ENCODE measurements at places on chromosomes 4 and X.

- H3K4me1 ChIP-seq: no peaks in the 10 kb centered on the region
- no peak for DNase-seq
- H3K27ac ChIP-seq: no peak overlapping the region
Observed at GRCh38 chr4:166277853-166278252, 404.8 kb downstream of the TLL1 start.

DNA sequence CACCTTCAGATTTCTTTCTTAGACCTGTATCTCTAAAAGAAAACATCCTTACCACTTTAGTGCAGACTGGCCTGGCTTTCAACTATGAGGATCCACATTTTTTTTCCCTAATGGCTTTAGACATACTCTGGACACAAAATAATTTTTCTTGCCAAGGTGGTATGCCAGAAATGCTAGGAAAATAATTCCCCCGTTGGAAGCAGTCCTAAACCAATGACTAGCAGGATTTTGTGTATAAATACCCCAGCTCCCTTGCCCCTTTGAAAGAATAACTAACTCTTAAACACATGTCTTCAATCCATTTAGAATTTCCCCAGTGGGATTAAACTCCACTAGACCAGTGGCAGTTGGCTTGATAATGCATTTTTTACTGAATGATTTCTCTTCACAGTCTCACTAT, 500.5 kb upstream of the FTHL17 start:
- H3K27ac ChIP-seq: no peak overlapping the region
- no peaks in the 10 kb centered on the region for H3K4me1 ChIP-seq
- no peak overlapping the region for H3K4me3 ChIP-seq
- peaks cover 4% of the 10 kb centered on the region for H3K27me3 ChIP-seq

GRCh38 chrX:33149085-33149484, 62.3 kb downstream of the DMD start:
- no peaks in the 10 kb centered on the region for H3K36me3 ChIP-seq
- no peaks in the 10 kb centered on the region for H3K4me1 ChIP-seq
- no peak overlapping the region for H3K27ac ChIP-seq
- DNase-seq: no peak
- no peaks in the 10 kb centered on the region for H3K27me3 ChIP-seq

DNA sequence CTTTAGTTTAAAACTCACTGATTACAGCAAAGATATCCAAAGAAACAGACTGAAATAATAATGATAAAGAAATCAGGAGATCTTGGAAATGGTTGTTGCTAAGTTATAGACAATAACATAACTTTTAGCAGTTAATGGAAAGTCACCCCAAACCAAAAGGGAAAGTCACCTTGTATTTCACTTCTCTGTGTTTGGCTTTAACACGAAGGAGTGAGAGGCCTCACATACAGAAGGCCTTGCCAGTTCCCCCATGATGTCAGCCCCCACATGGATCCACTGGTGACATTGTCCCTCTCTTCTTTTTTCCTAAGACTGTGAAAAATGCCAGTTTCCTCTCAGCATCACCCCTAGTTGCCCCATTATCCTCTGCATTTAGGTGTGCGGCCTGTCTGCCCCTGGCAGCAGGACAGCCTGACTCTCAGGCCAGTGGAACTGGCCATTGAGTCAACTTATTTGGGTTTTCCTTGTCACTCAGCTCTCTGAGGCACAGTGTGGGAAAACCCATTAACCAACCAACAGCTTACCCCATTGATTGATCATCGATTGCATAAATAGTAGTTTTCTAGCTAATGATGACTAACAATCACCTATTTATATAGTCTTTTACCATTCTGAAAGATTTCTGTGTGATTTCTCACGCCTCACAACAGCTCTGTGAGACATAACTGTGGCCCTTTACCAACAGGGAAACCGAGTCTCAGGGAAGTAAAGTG, 308.1 kb downstream of the PTTG2 start:
- no peaks in the 10 kb centered on the region for H3K27me3 ChIP-seq
- no peak overlapping the region for H3K27ac ChIP-seq
- no peak overlapping the region for H3K4me3 ChIP-seq
- no peaks in the 10 kb centered on the region for H3K4me1 ChIP-seq

DNA sequence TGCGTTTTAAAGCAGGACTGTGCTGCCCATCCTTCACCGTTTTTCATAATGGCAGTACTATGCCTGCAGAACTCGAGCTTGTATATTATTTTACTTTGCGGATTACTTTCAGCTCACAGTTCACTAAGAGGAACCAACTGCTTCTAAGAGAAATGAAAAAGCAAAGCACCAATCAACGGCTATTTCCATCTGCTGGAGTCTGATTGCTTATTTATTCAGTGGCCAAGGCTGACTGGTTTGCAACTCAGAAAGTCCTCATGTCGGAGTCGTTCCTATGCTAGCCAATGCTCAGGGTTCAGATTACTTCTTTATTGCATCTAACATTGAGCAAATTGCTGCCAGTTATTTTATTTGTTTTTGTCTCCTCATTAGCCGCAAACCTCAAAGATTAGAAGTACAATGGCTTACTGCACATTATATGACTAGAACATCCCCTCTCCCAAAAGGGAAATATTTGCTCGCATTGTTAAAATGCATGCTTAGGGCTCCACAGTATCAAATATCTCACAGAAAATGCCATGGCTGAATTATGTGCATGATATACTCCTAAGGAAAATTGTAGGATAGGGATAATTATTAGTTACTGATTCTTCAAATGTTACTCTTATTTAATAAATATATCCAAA, 1628.2 kb upstream of the ADGRL3 start:
- H3K36me3 ChIP-seq: no peaks in the 10 kb centered on the region
- H3K4me1 ChIP-seq: no peaks in the 10 kb centered on the region
- DNase-seq: no peak
- H3K4me3 ChIP-seq: no peak overlapping the region
- no peaks in the 10 kb centered on the region for H3K27me3 ChIP-seq

DNA sequence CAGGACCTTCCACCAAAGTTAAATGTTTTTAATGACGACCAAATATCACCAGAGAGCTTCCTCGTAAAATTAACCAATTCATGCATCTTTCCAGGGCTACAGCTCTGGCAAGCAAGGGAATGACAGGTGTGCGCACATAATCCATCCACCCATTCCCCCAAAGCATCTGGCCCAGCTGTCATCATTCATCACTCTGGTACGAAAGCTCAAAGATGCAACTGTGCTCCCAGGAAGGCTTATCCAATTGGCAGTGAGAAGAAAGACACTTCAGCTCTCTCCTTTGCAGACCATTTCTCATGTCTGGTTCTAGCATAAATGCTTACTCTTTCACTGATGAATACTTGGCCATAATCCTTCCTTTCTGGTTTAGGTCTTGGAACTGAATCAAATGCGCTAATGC, 139.2 kb downstream of the NSUN7 start:
- H3K4me3 ChIP-seq: no peak overlapping the region
- H3K27ac ChIP-seq: no peak overlapping the region
- peaks cover 6% of the 10 kb centered on the region for H3K4me1 ChIP-seq
- H3K36me3 ChIP-seq: no peaks in the 10 kb centered on the region
- no peaks in the 10 kb centered on the region for H3K27me3 ChIP-seq

DNA sequence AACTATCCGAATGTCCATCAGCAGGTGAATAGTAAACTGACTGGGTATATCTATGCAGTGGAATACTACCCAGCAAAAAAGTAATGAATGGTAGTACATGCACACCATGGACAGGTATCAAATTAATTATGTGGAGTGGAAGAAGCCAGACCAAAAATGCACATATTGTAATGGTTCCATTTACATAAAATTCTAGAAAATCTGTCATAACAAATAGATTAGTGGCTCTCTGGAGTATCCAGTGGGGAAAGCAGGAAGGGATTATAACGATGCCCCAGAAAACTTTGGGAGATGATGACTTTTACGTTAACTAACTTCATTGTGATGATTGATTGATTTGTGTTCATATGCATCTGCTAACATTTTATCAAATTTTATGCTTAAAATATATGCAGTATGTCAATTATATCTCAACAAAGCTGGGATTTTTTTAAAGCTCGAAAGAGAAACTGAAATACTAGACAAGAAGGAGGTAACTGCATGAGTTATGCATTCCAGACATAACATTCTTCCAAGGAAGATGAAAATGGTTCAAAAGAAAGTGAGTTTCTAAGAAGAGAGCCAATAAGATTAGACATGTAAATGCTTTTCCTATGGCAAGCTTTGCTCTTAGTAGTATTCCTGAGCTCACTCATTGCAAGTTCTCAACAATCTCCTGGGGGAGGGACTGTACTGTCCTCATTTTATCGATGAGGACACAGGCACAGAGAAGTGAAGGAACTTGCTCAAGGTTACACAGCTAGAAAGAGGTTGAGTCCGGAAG, 58.6 kb upstream of the MSX1 start:
- peaks cover 27% of the 10 kb centered on the region for H3K27me3 ChIP-seq
- no peak overlapping the region for H3K4me3 ChIP-seq
- H3K4me1 ChIP-seq: no peaks in the 10 kb centered on the region
- DNase-seq: no peak

GRCh38 chr4:125770814-125771398, 456.2 kb downstream of the FAT4 start:
- no peak for DNase-seq
- no peak overlapping the region for H3K4me3 ChIP-seq
- no peaks in the 10 kb centered on the region for H3K27me3 ChIP-seq
- no peak overlapping the region for H3K27ac ChIP-seq
- no peaks in the 10 kb centered on the region for H3K36me3 ChIP-seq

- no peaks in the 10 kb centered on the region for H3K36me3 ChIP-seq
- H3K27me3 ChIP-seq: peaks cover 34% of the 10 kb centered on the region
- peak; percentile 7 for DNase-seq
Observed at GRCh38 chr4:21948347-21949072, at the start of gene KCNIP4. TSS of gene KCNIP4 (minus strand) at chr4:21948772.

GRCh38 chr4:168119890-168120289, 27.6 kb downstream of the ANXA10 start:
- H3K4me1 ChIP-seq: peaks cover 4% of the 10 kb centered on the region
- no peaks in the 10 kb centered on the region for H3K27me3 ChIP-seq

DNA sequence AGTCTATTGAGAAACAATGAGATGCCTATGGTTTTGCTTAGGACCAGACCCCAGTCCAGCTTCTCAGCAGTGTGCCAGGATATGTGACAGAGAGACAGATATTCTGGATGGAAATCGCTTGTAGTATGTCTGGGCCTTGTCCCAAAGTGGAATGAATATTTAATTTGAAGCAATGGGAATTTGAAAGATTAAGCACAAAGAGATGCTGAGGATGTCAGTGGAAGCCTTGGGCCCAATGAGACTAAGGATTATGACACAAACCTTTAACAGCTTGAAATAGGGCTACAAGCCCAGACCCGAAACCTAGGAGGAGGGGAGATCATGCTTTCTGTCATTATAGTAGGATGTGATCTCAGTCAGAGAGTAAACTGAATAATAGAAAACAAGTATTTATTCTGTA, 459.2 kb downstream of the FAT4 start:
- no peaks in the 10 kb centered on the region for H3K36me3 ChIP-seq
- no peak overlapping the region for H3K27ac ChIP-seq
- no peaks in the 10 kb centered on the region for H3K27me3 ChIP-seq
- no peaks in the 10 kb centered on the region for H3K4me1 ChIP-seq

DNA sequence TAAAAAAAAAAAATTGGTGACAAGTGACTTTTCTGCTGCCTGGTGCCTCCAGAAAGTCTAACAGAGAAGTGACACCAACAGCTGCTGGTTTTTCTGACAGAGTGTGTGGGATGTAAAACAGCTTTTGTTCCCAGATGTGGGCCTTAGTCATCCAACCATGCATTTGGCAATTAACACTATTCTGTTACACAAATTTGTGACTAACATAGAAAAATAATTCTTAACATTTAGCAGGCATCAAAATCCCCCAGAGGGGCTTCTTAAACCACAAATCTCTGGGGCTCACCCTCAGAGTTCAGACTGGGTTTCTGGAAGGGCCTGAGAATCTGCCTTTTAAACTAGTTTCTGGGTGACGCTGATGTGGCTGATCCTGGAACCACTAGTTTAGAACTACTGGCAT, 100.5 kb upstream of the PCDH7 start:
- H3K27ac ChIP-seq: peak overlapping the region; percentile 18
- no peak overlapping the region for H3K4me3 ChIP-seq
- peaks cover 37% of the 10 kb centered on the region for H3K4me1 ChIP-seq
- no peaks in the 10 kb centered on the region for H3K36me3 ChIP-seq

DNA sequence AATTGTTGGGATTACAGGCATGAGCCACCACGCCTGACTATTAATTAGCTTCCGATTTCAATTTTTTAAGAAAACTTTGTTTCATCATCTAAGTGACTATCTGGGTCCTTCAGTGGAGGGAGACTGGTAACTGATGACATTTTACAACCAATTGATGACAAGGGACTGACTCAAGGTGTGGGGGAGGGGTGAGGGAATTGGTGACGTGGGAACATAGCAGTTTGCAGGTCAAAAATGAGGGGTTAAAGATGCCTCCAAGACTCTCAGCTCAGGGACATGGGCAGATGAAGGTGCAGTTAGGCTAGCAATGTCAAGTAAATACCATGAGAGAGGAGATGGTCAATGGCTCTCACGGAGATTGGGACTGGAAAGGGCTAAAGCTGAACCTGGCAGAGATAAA, 5.7 kb upstream of the FAM9C start:
- H3K4me3 ChIP-seq: no peak overlapping the region
- H3K36me3 ChIP-seq: no peaks in the 10 kb centered on the region
- no peak for DNase-seq
- H3K27me3 ChIP-seq: no peaks in the 10 kb centered on the region
- no peaks in the 10 kb centered on the region for H3K4me1 ChIP-seq

- H3K27me3 ChIP-seq: no peaks in the 10 kb centered on the region
- H3K4me1 ChIP-seq: peaks cover 42% of the 10 kb centered on the region
- peaks cover 6% of the 10 kb centered on the region for H3K36me3 ChIP-seq
- DNase-seq: peak; percentile 55
Observed at GRCh38 chr4:184384056-184384809, 90.1 kb downstream of the IRF2 start.

GRCh38 chr4:150572704-150573504, 9.0 kb upstream of the MAB21L2 start:
- H3K27ac ChIP-seq: no peak overlapping the region
- H3K4me3 ChIP-seq: no peak overlapping the region
- no peaks in the 10 kb centered on the region for H3K4me1 ChIP-seq
- no peaks in the 10 kb centered on the region for H3K27me3 ChIP-seq

GRCh38 chr4:144501231-144501780, 144.7 kb upstream of the HHIP start:
- H3K27me3 ChIP-seq: no peaks in the 10 kb centered on the region
- peaks cover 8% of the 10 kb centered on the region for H3K4me1 ChIP-seq
- no peaks in the 10 kb centered on the region for H3K36me3 ChIP-seq
- H3K27ac ChIP-seq: no peak overlapping the region

DNA sequence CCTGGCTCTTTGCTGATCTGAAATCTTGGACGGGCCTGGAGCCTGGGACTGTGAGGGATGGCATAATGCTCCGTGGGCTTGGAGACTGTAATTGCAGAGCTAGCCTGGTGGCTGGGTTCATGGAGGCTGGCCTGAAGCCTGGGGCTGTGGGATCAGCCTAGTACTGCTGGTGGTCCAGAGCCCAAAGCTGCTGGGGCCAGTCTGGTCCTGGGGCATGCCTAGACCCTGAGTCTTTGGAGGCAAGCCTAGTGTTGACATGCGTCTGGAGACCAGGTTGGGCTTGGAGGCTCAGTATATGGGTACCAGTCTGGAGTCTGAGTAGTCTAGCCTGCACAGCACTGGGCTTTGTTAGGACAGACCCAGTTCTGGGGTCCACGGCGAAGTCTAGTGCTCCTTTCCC, 172.0 kb upstream of the ZC4H2 start:
- H3K4me1 ChIP-seq: no peaks in the 10 kb centered on the region
- H3K27me3 ChIP-seq: no peaks in the 10 kb centered on the region
- H3K36me3 ChIP-seq: no peaks in the 10 kb centered on the region
- no peak overlapping the region for H3K27ac ChIP-seq

- H3K36me3 ChIP-seq: no peaks in the 10 kb centered on the region
- H3K4me1 ChIP-seq: no peaks in the 10 kb centered on the region
- no peak overlapping the region for H3K27ac ChIP-seq
- peak overlapping the region; percentile 29 for H3K4me3 ChIP-seq
- DNase-seq: no peak
Observed at GRCh38 chrX:23332888-23333821, 1.5 kb upstream of the PTCHD1 start.

- H3K36me3 ChIP-seq: no peaks in the 10 kb centered on the region
- DNase-seq: no peak
- H3K4me1 ChIP-seq: no peaks in the 10 kb centered on the region
- H3K4me3 ChIP-seq: no peak overlapping the region
Observed at GRCh38 chrX:17412692-17413091, 37.7 kb downstream of the NHS start.
